ENCODE measurements at places on chromosomes 12 and 14. TPM values are rescaled to one million over a fixed set of nuclear protein-coding genes. Genes with fewer than 3 reads are reported as not detected.

DNA sequence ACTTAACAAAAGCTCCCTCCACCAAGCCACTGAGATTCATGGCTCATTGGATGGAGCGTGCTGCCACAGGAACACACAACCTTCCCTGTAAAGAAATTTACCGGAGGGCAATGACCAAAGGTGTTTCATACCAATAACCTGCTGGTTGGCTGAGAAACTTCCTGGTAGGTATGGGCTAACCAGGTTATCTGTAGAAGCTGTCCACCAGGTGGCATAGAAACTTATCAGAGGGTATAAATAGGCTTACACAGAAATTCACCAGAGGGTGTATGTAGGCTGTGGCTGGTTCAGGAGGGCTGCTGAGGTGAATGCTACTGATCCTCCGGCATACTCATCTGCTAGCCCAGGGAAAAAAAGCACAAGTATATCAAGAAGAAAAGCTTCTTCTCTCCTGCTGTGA lies 27.1 kb upstream of the MTERF2 start:
- no peak for DNase-seq

SPTB gene
- 0.31 TPM for total RNA-seq

DNA sequence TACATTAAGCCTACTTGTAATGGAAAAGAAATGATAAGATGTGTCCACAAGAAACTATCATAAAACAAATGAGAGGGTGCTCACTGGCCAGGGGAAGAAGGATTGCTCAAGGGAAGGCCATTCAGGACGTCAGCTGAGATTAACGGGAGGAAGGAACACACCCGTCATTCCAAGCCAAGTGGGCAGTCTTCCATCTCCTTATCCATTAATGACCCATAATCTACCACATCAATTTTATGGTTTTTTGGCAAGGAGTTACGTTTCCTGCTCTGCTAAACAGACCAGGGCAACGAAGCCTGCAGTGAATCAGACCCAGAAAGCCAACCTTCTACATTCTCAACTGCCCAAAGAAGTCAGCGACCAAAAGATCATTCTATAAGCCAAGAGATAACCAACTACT lies 25.1 kb downstream of the PRKAB1 start:
- no peak for DNase-seq

- DNase-seq, result no peak
Observed at GRCh38 chr12:8958066-8958465, 8.6 kb upstream of the M6PR start.

GRCh38 chr12:131912518-131913274 lies 16.4 kb upstream of the PUS1 start:
- no peak for DNase-seq

DDX55 gene
- total RNA-seq, result 56.7 TPM

- no peak for DNase-seq
Observed at GRCh38 chr14:98899441-98899840, 372.6 kb downstream of the BCL11B start.

- no peak for DNase-seq
Observed at GRCh38 chr12:50387487-50387886, 8.9 kb downstream of the FAM186A start.

DNA sequence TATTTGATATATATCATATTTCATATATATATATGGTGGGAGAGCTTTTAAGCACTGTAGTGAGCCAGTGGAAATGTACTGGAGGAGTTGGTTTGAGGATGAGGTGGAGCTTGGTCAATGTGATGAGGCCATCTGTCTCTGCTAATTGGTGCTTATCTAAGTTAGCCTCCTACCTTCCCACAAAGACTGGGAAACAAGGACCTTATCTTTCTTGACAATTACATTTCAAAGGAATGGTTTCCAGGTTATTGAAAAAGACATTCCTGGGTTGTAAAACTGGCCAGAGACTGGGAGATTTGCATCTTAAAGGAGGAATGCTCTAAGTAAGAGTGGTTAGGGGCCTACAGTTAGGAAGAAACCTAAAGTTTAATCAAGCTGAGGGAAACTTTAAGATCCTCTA lies 212.8 kb upstream of the SYT1 start:
- DNase-seq, result no peak

GRCh38 chr12:83142914-83143313 lies 456.2 kb downstream of the TMTC2 start:
- no peak for DNase-seq

NEUROD4 gene
- total RNA-seq, result not detected

- no peak for DNase-seq
Observed at GRCh38 chr12:120376416-120376815, 7.5 kb upstream of the MSI1 start.

DNA sequence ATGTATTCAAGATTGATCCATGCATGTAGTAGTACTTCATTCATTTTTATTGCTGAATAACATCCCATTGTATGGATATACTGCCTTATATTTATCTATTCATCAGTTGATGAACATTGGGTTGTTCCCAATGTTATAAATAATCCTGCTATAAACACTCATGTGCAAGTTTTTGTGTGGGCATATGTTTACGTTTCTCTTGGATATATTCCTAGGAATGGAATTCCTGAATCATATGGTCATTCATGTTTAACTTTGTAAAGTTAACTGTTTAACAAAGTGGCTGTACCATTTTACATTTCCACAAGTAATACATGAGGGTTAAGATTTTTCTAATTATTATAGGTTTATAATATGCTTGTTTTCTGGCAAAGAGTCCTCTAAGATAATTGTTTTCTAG lies 1568.2 kb upstream of the SEL1L start:
- DNase-seq, result no peak

DNA sequence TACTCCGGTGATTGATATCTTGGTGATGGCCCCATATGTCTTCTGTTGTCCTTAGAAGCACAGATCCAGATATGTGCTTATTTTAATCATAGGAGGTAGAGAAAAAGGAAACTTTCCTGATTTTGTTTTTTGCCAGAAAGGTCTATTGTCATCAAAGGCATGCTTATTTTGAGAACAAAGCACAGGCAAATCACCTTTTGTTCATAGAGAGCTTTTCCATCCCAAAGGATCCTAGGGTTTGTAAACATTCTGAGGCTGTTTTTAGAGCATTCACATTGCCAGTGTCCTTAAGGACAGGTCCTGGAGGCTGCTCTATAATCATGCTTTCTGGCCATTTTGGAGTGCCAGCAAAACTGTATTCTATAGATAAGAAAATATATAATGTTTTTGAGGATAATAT lies 148.5 kb upstream of the SEL1L start:
- DNase-seq, result no peak

- DNase-seq, result no peak
Observed at GRCh38 chr12:72296389-72296788, 24.2 kb downstream of the TRHDE start.

DNA sequence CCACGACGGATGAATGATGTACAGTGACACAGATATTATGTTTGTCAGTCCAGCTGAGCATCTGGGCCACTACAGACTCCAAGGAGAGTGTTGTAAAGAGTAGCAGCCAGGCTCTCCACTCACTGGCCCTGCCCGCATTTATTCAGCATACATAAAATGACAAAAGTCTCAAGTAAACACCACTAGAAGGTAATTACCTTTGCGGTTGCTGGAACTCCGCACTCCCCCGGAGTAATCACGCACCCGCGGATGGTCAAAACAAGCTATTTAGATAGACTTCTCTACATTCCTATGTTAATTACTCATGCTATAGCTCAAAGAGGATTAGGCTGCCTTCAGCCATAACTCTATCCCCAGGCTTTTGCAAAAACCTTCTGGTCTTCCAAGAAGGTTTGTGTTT lies 18.8 kb upstream of the STRAP start:
- DNase-seq, result no peak

MLXIP gene
- total RNA-seq, result 30.1 TPM

- DNase-seq, result no peak
Observed at GRCh38 chr12:47110718-47111391, 31.1 kb upstream of the AMIGO2 start.

DNA sequence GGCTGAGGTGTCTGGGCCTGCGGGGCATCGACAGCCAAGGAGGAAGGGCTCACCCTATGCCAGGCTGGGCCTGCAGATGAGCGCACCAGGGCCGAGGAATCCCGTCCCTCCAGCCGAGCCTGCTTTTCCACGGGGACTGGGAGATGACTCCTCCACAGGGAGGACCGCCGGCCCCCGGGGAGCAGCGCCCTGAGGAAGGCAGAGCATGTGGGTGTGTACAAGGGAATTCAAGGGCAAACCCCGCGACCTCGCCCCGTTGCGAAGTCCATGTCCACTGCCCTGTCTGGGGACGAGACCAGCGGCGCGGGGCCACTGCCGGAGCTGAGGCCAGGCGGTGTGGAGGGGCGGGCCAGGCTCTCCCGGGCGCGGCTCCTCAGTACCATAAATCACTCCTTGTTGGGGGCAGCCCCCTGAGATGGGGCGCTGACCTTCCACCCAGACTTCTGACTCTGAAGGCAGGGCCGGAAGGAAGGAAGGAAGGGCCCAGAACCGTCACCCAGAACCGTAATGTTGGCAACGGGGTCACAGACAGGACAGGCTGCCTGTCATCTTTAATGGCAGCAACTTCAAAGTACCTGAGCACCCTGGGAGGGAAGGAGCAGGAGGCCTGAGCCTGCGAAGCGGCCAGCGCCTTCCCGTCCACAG lies 52.5 kb downstream of the RNF34 start:
- no peak for DNase-seq

PDE6H gene
- total RNA-seq, result not detected

DNA sequence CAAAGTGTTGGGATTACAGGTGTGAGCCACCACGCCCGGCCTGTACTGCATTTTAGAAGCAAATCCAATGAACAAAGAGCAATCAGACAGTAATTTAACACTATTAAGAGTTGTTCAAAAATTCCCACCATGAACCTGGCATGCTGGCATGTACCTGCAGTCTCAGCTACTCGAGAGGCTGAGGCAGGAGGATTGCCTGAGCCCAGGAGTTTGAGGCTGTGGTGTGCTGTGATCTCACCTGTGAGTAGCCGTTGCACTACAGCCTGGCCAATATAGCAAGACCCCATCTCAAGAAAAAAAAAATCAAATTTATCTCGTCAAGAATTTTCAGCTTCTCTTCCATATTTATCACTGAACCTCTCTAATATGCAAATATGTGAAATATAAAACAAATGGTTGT lies 39.7 kb upstream of the KICS2 start:
- DNase-seq, result no peak

GRCh38 chr12:90953956-90954421 lies 987 bp downstream of the CCER1 start:
- peak; percentile 30 for DNase-seq

- DNase-seq, result no peak
Observed at GRCh38 chr12:22821985-22822384, 197.0 kb downstream of the ETNK1 start.

GRCh38 chr14:102853648-102854047 lies 68.8 kb upstream of the AMN start:
- no peak for DNase-seq

DNA sequence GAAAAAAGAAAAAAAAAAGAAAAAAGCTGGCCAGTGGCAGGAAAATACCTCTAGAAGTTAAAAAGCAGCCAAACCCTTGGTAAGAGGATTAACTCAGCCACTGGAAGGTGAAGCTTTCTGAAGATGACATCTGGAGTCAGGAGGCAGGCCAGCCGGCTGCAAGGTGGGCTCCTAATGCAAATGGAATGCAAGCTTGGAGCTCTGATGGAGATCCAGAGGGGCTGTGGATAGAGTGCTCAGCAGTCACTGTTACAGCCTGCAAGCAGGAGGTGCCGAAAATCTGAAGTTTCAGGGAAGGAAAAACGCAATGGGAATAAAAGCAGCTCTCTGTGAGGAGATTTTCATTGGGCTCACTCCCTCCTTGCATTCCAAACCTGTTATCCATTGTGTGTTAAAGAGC lies 41.0 kb downstream of the GSC start:
- no peak for DNase-seq

TOMM20L gene
- total RNA-seq, result not detected

RNASE3 gene
- total RNA-seq, result not detected

- DNase-seq, result no peak
Observed at GRCh38 chr14:68230950-68231717, 411.6 kb downstream of the RAD51B start.

Measured in activated naive CD8-positive, alpha-beta T cell treated with anti-CD3 and anti-CD28 coated beads for 36 hours (primary cell).